ENCODE measurements at places on chromosomes 4 and X.
A peak's percentile ranks its signal among the peaks of the same experiment; 100 is the strongest.

- DNase-seq: no peak
These were observed 50.3 kb upstream of the MCF2 start for GRCh38 chrX:139758250-139758649.

- no peak for DNase-seq
These were observed 82.9 kb downstream of the OR13H1 start for GRCh38 chrX:131626681-131627296.

- DNase-seq: peak; percentile 77
These were observed 131.9 kb downstream of the FHIP1A start for GRCh38 chr4:151540728-151541388.

DNA sequence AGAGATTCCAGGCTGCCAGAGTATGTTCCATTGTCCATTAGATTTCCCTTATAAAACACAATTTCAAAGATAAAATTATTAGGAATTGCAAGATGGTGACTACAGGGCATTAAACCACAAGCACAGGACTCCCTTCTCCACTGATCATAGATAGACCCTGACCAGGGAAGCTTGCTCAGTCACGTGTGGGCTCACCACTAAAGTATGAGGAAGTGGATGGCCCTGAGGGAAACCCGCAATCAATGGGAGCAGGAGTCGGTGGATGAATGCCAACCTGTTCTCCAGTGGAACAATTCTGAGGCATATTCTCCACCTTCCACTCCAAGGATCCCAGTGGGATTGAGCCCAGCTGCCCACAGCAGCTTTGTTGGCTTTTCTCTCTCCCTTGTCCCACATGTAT is 515.7 kb downstream of the BCOR start:
- DNase-seq: peak; percentile 23

GRCh38 chr4:183544109-183544508 is 39.3 kb downstream of the ING2 start:
- no peak for DNase-seq

GRCh38 chr4:21888195-21888976 is 60.2 kb downstream of the KCNIP4 start:
- peak; percentile 36 for DNase-seq

DNA sequence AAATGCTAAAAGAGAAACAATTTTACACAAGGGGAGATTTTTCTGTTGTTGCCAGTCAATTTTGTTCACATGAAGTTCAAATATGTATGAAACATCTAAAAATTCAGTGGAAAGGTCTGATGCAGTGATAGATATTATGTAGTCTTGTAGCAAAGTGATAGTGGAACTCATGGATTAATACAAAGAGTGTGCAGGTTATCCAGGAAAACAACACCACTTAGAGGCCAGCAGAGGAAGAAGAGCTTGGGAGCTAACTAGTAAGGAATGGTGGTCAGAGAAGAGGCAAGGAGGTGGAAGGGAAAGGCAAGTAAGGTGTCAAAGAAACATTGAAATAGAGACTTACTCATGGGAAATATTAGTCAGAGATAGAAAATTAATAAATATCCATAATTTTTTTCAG is 395.6 kb downstream of the MAPK10 start:
- no peak for DNase-seq

DNA sequence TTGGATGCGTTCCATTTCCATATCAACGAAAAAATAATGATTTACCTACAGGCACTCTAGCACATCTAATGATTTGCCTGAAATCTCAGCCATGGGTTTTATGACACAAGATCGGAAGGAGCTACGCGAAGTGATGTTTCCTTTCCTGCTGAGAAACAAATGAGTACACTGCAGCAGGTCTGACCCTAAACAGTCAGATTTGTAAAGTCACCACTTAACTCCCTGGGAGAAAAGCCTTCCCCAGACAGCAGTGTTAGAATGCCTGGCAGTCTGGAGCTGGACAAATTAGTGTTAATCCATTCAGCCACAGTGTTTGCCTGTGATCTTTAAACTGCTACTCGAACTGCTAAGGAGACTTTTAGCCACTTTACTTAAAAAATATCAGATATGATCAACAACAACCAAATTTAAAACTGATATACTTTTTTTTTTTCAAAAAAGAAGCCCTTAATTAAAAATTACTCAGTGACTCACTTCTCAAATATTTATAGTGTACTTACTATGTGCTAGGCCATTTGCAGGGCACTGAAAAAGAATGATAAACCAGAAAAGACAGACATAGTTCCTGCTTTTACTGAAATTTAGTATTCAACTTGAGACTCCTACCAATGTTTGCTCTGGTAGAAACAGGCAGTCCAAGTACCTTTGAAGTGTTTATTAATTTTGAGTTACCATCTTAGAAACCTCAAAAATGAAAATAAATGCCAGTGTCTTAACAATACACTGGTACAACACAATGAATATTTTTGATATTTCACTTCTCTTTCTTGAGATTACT is 104.5 kb downstream of the SHISA3 start:
- DNase-seq: no peak

GRCh38 chr4:31370866-31371465 is 650.8 kb downstream of the PCDH7 start:
- peak; percentile 47 for DNase-seq

- no peak for DNase-seq
These were observed 292.7 kb downstream of the GPAT3 start for GRCh38 chr4:83828601-83829000.
